Tongue (tissue), 3 donors: ENCODE measurements at places on chromosomes 5 and 9. TPM values are rescaled to one million over a fixed set of nuclear protein-coding genes. Genes with fewer than 3 reads are reported as not detected.

The NUTM2G gene
- not detected for total RNA-seq

The EQTN gene
- 0.51 TPM for total RNA-seq

- DNase-seq, result peak; percentile 97
Measured at GRCh38 chr9:14993061-14993800, 83.0 kb upstream of the FREM1 start.

DNA sequence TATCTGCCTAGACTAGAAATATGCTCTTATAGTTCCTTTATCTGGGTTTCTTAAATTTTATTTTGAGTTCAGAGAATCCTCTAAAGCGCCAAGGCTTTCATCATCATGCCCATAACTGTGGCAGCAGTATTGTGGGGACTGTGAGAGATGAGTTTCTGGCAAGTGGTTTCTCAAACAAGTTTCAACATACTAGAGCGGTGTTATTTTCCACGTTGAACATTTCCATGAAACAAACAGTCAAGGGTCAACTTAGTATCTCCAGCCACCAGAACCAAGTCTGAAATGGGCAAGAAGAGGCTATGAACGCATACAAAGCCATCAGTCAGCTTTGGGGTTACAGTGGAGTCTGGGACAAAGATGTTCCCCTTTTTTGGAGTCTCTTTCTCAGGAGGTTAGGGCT lies 40.3 kb downstream of the SERINC5 start:
- no peak for DNase-seq

DNA sequence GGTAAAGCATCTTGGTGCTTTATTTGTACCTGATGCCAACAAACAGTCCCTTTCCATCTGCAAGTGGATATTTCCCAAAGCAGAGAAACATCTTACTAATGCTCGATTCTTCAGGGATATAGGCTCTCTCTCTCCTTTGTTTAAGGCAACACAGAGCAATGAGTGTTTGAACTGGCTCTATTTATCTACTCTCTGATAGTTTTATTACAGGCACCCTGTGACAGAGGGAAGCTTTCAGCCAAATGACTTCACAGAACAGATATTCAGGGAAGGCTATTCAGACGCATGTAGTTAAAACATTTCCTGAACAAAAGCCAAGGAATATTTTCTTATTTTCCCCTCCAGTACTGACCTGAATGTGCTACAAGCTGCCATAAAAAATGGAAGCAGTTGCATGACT lies 141.8 kb downstream of the YIPF5 start:
- peak; percentile 80 for DNase-seq

The ADAMTS2 gene
- total RNA-seq, result 61.1 TPM

DNA sequence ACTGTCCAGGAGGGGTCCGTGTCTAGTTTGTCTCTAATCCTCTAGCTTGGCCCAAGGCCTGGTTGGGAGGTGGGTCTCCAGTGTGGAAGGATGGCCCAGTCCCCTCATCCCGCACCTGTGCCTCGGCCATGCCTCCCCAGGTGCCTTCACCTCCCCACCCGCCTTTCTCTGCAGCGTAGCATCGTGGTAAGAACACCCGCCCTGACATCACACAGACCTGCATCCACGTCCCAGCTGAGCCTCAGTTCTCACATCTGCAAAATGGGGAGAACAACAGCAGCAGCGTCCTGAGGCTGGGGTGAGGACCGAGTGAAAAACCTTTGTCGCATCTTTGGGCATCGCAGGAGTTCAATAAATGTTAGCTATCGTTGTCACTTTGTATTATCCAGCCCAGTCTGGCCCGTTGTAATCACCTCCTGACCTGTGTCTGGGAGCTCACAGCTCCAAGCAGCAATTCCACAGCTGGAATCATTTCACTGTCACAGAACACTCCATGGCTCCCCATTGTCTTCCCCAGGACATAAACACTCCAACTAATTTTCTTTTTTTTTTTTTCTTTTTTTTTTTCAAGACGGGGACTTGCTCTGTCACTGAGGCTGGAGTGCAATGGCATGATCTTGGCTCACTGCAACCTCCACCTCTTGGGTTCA lies 181.2 kb upstream of the IER5L start:
- DNase-seq, result no peak

DNA sequence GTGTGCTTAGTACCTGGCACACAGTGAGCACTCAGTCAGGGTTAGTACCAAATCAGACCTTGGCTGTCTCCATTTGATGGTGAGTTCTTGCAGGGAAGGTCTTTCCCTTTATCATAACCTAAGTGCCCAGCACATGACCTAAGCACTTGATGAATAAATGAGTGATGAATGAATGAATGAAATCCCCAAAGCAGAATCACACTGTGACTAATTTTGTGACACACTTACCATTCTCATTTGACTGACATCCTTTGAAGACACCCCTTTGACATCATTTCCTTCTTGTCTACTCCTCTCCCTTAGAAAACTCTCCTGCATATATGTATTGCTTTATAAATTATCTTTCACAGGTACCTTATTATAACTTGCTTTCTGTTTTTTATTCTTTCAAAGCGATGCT lies 130.2 kb upstream of the ELL2 start:
- no peak for DNase-seq

GRCh38 chr5:23314827-23315226 lies 192.6 kb upstream of the PRDM9 start:
- no peak for DNase-seq

DNA sequence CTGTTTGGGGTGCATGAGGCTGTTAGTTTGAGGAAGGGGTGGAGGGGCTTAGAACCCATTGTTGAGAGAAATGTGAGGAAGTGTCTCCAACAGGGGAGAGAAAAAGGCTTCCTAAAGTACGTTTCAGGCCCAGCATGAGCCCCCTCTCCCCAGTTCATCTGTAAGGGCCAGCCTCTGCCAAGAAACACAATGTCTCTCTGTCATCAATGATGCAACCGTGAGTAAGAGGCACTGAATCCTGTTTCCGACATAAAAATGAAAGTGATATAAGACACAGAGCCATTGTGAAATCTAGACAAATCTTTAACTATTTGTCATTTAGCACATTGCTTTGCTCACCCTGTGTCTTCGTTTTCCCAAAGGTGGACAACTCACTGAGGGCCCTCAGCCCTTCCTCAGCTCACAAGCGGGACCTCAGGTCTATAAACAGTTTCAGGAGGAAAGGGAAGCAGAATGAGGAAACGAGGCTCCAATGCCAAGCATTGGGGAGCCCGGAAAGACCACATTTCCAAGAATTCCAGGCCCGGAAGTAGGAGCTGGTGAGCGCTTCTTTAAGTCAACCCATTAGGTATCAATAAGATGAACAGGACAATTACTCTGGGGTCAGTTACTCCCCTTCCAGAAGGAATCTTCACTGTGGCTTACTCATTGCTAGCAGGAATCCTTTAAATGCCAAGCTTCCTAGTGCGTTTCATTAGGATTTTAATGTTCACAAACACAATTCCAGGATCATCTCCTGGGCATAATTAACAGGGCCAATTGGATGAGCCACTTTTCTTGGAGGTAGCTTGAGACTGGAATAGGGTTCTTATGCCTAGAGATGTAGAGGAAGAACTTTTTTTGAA lies 59.0 kb upstream of the KLF4 start:
- peak; percentile 15 for DNase-seq
